ENCODE measurements at places on chromosomes 2 and 18.

GRCh38 chr2:138428710-138429440 is 72.7 kb upstream of the SPOPL start:
- DNase-seq, result no peak

DNA sequence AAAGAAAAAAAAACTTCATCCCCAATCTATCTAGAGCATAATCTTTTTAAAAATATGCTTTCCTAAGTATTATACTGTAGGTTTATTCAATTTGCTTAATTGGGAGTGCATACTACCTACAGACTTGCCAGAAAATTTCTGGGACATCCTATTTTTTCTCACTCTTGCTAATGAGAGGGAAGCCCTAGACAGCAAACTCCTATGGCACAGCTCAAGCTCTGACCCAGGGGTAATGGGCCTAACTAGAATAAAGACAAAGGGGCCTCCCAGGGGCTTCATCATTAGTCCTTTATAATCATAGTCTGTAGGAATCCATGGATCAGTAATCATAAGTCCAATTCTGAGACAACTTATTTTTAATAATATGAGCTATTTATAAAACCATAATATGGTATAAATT is 142.6 kb upstream of the ITGA4 start:
- no peak for DNase-seq

DNA sequence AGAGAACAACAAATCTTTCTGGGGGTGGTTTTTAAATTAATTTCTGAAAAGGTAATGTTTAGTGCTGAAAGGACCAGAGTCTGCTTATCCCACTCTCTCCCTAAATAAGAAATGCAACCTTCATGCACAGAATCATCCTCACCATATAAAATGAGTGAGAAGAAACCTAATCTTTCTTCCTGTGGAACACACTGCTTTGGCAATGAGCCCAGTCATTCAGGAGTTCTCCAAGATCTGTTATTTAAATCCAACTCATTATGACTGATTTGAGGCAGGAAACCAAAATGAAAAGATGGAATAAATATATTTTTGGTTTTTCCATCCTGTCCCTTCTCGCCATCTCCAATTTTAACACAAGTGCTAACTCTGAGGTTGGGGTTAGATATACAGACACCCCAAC is 228.3 kb downstream of the SRBD1 start:
- no peak for DNase-seq

GRCh38 chr2:113858764-113859163 is 31.1 kb upstream of the ACTR3 start:
- DNase-seq, result no peak

DNA sequence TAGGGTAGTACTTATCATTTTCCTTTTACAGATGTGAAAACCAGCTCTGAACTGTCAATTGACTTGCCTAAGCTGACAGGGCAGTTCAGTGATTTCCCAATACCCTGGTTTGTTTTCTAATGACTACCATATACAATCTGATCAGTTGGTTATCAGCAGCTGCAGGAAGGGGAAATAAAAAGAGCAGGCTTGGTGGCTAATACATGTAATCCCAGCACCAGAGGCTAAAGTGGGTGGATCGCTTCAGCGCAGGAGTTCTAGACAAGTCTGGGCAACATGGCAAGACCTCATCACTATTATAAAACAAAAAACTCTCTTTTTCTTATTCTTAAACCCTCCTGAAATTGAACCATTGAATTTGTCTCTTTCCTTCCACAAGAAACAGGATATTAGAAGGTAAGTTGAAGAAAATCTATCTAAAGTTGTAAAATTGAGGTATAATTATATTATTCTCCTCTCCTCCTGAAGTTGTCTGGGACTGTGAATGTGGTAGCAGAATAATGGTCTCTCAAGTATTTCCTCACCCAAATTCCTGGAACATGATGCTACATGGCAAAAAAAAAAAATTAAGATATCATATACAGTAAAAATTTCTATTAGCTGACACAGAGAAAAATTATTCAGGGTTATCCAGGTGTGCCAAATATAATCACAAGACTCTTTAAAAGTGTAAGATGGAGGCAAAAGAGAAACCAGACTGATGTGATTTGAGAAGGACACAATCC is 1441.6 kb downstream of the SUCLG1 start:
- no peak for DNase-seq

DNA sequence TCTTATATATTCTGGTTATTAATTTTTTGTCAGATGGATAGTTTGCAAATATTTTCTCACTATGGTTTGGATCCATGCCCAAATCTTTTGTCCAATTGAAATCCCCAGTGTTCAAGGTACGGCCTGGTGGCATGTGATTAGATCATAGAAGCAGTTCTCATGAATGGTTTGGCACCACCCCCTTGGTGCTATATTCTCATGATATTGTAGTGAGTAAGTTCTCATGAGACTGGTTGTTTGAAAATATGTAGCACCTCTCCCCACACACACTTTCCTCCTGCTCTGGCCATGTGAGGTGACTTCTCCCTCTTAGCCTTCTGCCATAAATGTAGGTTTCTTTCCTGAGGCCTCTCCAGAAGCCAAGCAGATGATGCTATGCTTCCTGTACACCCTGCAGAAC is 107.7 kb upstream of the KYNU start:
- DNase-seq, result no peak

DNA sequence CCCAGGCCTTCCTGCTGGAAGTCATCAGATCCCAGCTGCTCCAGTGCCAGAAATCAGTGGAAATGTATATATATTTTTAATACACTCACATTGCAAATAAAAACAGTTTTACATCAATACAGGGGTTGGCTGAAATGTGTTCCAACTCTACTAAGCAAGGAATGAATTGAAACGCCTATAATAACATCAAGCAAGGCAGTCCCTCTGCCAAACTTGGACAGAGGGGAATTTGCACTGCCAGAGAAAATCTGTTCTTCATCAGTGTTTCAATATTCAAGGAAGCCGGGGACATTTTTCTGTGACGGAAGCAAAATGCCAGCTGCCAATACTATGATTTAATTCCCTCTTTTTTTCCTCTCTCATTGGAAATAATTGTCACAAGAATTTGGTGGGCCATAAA is 335.3 kb downstream of the TNS1 start:
- DNase-seq, result peak; percentile 33

DNA sequence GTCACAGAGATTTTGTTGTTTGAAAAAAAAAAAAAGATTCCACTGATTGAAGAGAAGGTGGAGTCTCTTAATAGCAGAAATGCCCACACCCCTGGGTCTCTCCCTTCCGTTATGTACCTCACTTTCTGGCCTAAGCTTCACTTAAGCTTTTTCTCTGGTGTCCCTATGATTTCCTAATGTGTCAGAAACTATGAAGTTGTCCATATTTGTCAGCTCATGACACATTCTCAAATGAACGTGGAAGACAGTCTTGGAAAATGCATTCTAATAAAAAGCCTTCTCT is 5.4 kb upstream of the MALL start:
- DNase-seq, result no peak

DNA sequence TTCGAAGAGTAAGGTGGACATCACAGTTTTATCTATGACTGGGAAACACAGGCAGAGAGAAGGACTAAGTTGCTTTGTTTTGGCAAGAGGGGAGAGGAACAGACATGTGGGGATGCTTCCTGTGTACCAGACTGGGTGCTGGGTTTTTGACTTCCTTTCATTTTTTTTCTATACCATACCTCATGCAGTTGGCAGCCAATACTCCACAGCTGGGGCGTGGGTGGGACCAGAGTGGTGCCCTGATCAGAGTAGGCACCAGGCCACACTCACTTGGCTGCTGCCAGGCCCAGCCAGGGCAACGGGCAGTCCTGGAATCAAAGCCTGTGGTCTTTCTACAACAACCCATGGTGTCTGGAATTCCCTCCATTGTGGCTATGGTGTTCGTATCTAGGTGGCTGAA is 45.2 kb downstream of the SH3RF3 start:
- no peak for DNase-seq

DNA sequence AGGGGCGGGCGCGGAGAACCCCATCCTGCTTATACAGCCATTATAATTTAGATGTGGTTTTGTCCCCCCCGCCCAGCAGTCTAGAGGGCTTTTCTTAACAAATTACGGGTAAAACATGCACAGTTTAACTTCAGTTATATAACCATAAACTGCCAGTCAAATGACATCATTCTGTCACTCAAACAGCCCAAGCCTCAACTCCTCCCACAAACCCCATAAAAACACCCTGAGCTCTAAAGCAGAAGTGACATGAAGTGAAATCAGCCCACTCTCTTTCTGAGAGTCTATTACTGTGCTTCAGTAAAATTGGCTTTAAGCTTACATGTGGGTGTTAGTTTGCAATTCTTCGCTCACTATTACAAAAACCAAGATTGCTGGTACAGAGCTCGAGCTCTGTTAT is 705.1 kb upstream of the GCFC2 start:
- DNase-seq, result no peak

DNA sequence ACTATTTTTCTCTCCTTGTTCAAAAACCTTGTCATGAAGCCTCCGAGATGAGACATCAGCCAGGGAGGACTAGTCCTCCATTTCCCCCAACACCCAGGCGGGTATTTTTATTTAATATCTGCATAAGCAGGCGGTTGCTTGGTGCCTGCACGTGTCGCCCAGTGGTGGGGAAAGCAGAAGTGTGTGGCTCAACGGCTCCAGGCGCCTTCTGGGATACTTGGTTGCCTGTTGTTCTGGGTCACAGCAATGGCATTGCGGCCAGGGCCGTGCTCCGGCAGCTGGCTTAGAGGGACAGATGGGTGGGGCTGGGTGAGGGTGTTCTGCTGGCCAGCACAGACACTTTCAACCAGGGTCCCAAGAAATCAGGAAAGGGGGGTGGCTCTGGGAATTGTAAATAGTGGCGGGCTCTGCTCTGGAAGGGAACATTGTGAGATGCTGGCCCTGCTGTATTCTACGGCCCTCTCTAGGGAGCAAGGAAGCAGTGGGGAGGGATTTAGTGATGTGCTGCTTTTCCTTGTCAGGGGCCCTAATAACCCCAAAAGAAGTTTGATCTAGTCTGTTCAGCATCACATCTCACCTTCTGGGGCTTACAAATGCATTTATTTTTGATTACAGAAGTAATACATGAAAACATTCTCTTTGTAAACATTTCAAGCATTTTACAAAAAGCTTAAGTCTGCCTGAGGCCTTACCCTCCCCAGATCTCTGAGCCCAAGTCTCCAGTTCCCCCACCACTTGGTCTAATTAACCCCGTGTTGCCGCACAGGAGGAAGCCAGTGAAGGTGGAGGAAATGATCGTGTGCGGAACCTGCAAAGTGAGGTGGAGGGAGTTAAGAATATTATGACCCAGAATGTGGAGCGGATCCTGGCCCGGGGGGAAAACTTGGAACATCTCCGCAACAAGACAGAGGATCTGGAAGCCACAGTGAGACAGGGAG is 1.1 kb downstream of the VAMP8 start:
- DNase-seq, result no peak

GRCh38 chr2:9778471-9779316 is 64.6 kb upstream of the TAF1B start:
- DNase-seq, result no peak

GRCh38 chr18:35038881-35039491 is 2.2 kb upstream of the MAPRE2 start:
- no peak for DNase-seq
